ENCODE measurements at places on chromosomes 2 and 18. TPM values are rescaled to one million over a fixed set of nuclear protein-coding genes. Genes with fewer than 3 reads are reported as not detected.

PLEKHB2 gene
- total RNA-seq = 30.9 TPM

GRCh38 chr2:45685260-45685659 lies 33.8 kb downstream of the PRKCE start:
- no peak for DNase-seq

TET3 gene
- 4.3 TPM for total RNA-seq

- no peak for DNase-seq
Observed at GRCh38 chr2:86352137-86352726, 14.8 kb upstream of the REEP1 start.

DNA sequence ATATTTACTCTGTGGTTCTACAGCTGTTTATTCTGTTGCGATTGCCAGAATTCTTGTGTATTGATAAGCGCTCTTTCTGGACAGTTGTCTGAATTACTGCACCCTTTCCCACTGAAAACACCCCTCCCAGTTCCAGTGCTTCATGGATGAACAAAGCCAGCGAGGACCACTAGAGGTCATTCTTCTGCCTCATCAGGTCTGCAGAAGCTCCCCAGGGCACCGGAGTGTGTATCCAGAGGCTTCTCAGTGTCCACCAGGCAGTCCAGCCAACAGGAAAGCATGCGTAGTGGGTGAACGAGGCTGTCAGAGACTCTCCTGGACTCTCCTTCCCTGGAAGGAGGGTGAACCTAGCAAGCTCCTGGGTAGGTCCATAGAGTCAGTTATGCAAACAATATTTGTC lies 40.6 kb upstream of the INHBB start:
- DNase-seq = no peak

GRCh38 chr2:172777431-172777830 lies 41.8 kb downstream of the RAPGEF4 start:
- DNase-seq = no peak

GRCh38 chr2:163734881-163735684 lies 725 bp downstream of the FIGN start:
- DNase-seq = no peak

- DNase-seq = no peak
Observed at GRCh38 chr2:215002500-215002899, 135.9 kb downstream of the ABCA12 start.

GRCh38 chr2:98458207-98458606 lies 13.5 kb downstream of the INPP4A start:
- DNase-seq = no peak

- DNase-seq = no peak
Observed at GRCh38 chr2:178404368-178404767, 46.6 kb downstream of the PRKRA start.

DNA sequence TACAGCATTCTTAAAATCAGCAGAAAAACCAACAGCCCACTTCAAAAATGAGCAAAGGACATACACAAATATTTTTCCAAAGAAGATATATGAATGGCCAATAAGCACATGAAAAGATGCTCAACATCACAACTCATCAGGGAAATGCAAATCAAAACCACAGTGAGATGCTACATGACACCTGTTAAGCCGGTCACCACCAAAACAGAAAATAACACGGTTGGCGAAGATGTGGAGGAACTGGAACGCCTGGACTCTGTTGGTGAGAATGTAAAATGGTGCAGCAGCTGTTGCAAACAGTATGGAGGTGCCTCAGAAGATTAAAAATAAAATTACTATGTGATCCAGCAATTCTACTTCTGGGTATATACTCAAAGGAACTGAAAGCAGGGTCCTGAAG lies 184.8 kb downstream of the INHBB start:
- no peak for DNase-seq

PAX3 gene
- total RNA-seq = 0.84 TPM

DNA sequence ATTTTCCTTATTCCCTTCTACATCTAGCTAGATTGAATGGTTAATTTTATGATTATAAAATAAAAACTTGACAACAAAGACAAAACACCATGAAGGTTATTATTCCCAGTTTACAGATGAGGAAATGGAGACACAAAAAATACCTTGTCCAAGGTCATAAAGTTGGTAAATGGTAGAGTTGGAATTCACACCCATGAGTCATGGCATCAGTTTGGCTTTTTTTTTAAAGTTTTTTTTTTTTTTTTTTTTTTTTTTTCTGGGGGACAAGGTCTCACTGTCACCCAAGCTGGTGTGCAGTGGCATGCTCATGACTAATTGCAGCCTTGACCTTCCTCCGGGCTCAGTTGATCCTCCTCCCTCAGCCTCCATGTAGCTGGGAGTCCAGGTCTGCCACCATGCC lies 70.0 kb downstream of the MTX2 start:
- no peak for DNase-seq

DNA sequence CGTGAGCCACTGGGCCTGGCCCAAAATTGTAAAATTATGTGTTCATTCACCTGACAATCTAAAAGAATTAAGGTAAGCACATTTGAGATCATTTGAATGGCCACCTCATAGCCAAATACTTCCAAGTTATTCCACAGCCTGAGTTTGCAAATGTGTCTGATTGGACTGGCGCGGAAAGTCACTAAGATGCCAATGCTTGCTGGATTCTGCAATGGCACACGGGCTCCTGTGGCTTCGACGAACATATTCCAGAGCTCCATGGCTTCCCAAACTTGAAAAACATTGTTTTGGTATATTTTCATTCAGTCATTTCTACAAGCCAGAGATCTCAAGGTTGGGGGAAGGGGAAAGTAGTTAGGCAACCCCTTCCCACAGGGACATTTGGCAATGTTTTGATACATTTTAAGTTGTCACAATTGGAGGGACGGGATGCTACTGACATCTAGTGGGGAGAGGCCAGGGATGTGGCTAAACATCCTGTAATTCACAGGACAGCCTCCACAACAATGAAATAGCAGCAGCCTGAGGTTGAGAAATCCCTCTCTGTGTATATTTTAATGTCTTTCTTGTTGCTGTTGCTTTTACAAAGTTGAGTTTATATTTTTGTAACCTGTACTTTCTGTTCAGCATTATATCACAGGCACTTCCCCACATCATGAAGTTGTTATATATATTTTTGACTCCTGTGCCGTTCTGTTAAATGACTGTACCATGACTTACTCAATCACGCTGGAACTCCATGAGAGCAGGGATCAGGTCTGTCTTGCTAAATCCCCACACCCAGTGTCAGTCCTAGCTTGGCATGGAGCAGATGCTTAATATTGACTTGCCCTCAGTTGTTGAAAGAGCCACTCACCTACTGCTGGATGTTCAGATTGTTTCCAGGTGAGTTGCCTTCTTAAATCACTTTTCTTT lies 56.9 kb downstream of the COL4A4 start:
- DNase-seq = no peak

GRCh38 chr18:446941-447560 lies 53.5 kb downstream of the COLEC12 start:
- DNase-seq = no peak

GRCh38 chr2:236787885-236788284 lies 218.3 kb downstream of the ACKR3 start:
- DNase-seq = no peak

GRCh38 chr2:86563650-86564061 lies 413 bp upstream of the CHMP3 start:
- no peak for DNase-seq

DNA sequence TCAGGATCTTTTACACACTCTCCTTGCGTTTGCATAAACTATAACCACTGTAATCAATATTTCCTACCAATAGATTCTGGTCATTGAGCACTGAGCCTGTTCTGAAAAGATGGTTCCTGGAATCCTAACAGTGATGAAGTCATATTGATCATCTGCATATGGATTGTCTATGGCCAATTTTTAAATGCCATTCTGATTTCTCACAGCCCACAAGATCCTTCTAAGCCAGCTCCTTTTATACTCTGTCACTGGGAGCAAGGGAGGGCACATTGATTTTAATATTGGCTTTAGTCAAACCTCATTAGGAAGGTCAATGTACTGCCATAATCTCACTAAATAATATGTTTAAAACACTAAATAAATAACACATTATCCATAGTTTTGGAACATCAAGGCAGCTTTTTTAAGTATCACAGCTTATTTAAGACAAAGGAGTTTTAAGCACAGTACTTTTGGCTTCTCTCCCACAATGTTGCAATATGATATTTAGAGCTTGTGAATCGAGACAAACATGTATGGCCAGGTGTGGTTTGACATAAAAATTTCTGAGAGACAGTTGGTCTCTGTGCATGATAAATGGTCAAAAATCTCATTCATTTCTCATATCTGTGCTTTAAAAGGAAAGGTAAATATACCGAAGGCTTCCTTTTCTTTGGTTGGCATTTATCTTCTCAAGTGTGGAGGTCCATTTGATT lies 267.3 kb downstream of the MTX2 start:
- no peak for DNase-seq

DNA sequence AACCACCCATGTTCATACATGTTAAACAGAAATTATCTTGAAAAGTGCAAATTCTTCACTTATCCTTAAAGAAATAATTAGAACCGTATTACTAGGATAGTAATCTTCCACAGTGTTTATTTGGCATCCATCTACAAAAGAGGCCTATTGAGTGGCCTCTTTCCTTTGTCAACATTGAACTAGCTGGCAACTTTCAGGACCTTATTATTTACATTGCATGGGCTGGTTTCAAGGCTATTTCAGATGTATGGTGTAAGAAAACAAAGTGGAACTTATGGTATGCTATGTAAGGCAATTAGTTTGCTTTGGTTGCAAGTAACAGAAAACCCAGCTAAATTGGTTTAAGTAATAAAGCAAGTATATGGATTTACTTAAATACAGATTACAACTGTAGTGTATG lies 324.6 kb downstream of the RBM43 start:
- DNase-seq = no peak

- DNase-seq = no peak
Observed at GRCh38 chr18:12745095-12745795, 42.4 kb downstream of the PSMG2 start.

- DNase-seq = no peak
Observed at GRCh38 chr2:3131636-3132326, 245.8 kb downstream of the EIPR1 start.

Data from left cardiac atrium (tissue), 4 donors.